Activated effector memory CD4-positive, alpha-beta T cell treated with anti-CD3 and anti-CD28 coated beads, Interleukin-2, amount 50 U/mL, for 16 hours (primary cell): ENCODE measurements at places on chromosomes 5 and 9.
A peak's percentile ranks its signal among the peaks of the same experiment; 100 is the strongest.

- DNase-seq = no peak
These were observed 93.0 kb downstream of the IRX2 start for GRCh38 chr5:2658447-2658846.

- no peak for DNase-seq
These were observed 158.3 kb downstream of the GIN1 start for GRCh38 chr5:102961671-102962070.

DNA sequence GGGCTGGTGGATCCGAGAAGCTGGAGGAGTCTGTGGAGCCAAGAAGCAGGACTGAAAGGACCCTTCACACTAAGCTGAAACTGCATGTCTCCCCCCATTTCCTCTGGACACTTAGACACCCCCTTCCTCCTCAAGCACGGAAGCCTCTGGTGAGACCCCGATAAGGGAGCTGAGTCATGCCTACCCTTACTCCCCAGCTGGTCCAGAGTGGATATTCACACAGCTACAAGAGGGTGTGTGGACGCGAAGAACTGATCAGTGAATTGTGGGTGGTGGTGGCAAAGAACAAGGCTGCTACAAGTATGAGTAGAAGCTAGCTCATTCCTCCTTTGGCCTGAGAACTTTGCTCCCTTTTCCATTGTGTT lies 4.3 kb downstream of the TLN1 start:
- no peak for DNase-seq

DNA sequence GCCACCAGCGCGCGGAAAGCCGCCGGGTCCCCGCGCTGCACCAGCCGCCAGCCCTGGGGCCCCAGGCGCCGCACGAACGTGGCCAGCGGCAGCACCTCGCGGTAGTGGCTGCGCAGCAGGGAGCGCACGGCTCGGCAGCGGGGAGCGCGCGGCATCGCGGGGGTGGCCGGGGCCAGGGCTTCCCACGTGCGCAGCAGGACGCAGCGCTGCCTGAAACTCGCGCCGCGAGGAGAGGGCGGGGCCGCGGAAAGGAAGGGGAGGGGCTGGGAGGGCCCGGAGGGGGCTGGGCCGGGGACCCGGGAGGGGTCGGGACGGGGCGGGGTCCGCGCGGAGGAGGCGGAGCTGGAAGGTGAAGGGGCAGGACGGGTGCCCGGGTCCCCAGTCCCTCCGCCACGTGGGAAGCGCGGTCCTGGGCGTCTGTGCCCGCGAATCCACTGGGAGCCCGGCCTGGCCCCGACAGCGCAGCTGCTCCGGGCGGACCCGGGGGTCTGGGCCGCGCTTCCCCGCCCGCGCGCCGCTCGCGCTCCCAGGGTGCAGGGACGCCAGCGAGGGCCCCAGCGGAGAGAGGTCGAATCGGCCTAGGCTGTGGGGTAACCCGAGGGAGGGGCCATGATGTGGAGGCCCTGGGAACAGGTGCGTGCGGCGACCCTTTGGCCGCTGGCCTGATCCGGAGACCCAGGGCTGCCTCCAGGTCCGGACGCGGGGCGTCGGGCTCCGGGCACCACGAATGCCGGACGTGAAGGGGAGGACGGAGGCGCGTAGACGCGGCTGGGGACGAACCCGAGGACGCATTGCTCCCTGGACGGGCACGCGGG lies at the start of gene TERT:
Gene TERT, minus strand, starts transcription at position 234 of the 815 bp plus-strand sequence. Its CDS starts 79 bp downstream, at position 155.
- DNase-seq = peak; percentile 90

DNA sequence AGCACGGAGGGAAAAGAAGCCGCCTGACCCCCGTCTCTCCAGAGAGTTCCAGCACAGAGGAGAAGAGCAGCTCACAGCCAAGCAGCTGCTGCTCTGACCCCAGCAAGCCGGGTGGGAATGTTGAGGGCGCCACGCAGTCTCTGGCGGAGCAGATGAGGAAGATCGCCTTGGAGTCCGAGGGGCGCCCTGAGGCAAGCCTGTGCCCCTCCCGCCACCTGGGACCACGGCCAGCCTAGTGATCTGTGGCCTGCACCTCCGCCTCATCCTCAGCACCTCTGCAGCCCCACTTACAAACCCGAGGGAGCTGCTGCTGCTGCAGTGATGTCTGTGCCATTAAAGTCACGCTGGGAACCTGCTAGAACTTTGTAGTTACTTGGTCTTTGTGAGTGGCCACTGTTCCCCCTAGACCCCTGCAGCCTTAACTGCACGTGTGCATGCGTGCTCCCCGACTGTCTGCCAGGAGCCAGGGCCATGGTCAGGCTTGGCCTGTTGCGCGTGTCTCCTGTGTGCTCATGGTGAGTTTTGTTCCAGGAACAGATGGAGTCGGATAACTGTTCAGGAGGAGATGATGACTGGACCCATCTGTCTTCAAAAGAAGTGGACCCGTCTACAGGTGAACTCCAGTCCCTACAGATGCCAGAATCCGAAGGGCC lies 12.5 kb downstream of the SQSTM1 start:
- DNase-seq = no peak

DNA sequence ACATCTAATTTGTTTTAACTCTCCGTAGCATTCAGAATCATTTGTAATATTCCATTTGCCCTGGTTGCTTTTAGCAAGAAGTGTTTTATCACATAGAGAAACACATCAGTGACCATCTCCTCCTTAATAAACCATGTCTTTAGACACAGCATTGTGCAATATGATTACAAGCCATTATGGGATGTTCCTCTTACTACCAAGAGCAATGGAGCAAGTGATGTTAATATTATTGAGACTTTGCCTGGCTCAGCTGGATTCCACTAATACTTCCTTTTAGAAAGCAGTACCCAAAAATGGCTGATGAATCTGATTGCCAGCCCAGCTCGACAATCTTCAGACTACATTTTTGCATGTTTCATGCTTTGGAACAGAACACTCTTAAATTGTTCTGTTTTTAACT lies 364.2 kb downstream of the OSTF1 start:
- DNase-seq = no peak

GRCh38 chr9:118209343-118209742 lies 505.1 kb downstream of the TLR4 start:
- no peak for DNase-seq

GRCh38 chr5:39175273-39175955 lies 43.9 kb downstream of the FYB1 start:
- DNase-seq = peak; percentile 77

DNA sequence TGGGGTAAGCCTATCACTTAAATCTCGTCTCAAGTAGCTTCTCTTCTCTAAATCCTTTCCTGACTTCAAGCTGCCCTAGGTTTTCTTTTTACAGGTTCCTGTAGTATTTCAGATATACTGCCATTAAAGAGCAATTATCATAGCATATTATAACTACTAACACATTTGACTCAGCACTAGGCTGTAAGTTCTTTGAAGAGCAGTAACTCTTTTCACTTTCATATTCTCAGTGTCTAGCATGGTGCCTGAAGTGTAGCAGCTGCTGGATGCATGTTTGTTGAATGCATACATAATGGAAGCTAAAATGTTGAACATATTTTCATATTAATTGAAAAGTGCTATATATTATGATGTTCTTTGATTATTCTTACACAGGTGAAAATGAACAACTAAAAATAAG lies 22.5 kb downstream of the CCDC152 start:
- DNase-seq = no peak
